Naive thymus-derived CD8-positive, alpha-beta T cell (primary cell): ENCODE measurements at places on chromosomes 2 and 18.
A peak's percentile ranks its signal among the peaks of the same experiment; 100 is the strongest.

- DNase-seq: no peak
These were observed 34.5 kb downstream of the EMILIN2 start for GRCh38 chr18:2881088-2881839.

GRCh38 chr18:76593843-76594242 lies 98.8 kb upstream of the ZNF516 start:
- DNase-seq: no peak

- DNase-seq: no peak
These were observed 59.5 kb downstream of the E2F6 start for GRCh38 chr2:11406267-11406957.

DNA sequence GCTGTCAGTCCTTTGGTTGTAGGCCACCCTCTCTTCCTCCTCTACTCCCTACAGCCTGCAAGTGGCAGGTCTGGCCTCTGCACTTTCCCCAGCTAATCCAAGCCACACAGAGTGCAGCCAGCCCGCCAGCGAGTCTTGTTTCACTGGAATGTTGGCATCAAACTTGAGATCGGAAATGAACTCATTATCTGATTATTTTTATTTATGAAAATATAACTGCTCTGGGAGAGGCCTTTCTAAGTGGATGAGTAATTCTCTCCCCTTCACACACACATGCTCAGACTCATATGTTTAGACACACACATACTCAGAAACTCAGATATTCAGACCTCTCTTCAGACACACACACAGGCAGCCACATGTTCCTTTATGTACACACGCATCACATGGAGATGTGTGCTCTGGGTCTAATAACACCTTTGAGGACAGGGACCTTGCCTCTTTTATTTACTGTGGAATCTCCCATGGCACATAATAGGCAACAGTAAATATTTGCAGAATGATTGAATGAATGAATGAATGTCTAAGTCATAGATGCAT lies 151.3 kb downstream of the ZFP36L2 start:
- DNase-seq: no peak

- DNase-seq: no peak
These were observed 15.2 kb upstream of the AGAP1 start for GRCh38 chr2:235478609-235479008.

- no peak for DNase-seq
These were observed 241.1 kb downstream of the SMAD2 start for GRCh38 chr18:47689371-47689770.

GRCh38 chr2:118062048-118062447 lies 26.2 kb upstream of the INSIG2 start:
- DNase-seq: no peak

DNA sequence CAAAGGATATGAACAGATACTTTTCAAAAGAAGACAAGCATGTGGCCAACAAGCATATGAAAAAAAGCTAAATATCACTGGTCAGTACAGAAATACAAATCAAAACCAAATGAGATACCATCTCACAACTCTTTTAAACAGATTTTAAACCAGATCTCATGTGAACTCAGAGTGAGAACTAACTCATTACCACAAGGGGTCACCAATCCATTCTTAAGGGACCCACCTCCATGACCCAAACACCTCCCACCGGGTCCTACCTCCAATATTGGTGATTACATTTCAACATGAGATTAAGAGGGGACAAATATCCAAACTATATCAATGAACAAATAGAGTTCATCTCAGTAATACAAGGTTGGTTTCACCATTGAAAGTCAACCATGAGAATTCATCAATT lies 319.8 kb upstream of the GULP1 start:
- DNase-seq: no peak

- DNase-seq: no peak
These were observed 21.2 kb downstream of the CABYR start for GRCh38 chr18:24160086-24160485.

- DNase-seq: no peak
These were observed 151.8 kb downstream of the ZFP36L2 start for GRCh38 chr2:43074592-43075053.

DNA sequence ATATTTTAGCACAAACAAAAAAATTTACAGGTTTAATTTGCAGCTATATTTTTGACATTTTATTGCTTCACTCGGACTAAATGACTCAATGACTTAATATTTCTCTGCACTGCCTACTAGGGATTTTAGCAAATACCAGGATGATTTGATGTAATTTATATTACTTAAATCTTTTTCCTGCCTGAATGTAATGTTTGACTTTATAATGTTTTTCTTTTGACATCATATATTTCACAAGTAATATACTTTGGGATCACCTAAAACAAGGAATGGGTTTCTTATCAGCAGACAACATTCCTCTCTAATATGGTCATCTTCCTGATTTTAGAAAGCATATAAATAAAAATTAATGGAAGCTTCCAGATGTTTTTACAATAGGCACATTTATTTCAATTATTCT lies 253.2 kb upstream of the EPC2 start:
- DNase-seq: no peak

- no peak for DNase-seq
These were observed at the start of gene IGFBP2 for GRCh38 chr2:216632952-216633615. Gene IGFBP2 (plus strand): TSS chr2:216633420. CDS start chr2:216633524, 104 bp downstream.

DNA sequence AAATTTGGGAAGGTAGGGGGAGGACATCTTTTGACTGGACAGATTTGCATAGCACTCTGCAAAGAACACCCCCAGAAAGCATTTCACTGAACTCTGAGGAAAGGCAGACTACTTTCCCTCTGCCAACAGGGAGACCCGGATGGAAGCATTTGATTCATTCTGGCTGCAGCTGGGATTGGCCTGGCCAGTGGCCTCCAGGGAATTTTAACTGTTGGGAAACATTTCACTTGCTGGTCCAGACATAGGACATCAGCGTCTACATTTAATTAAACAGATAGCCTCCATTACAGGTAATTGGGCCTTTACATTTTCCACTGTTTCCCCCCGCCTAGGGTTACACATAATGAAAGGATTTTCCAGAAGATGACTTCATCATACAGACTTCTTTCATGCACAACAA lies 92.8 kb downstream of the MARCHF4 start:
- no peak for DNase-seq

DNA sequence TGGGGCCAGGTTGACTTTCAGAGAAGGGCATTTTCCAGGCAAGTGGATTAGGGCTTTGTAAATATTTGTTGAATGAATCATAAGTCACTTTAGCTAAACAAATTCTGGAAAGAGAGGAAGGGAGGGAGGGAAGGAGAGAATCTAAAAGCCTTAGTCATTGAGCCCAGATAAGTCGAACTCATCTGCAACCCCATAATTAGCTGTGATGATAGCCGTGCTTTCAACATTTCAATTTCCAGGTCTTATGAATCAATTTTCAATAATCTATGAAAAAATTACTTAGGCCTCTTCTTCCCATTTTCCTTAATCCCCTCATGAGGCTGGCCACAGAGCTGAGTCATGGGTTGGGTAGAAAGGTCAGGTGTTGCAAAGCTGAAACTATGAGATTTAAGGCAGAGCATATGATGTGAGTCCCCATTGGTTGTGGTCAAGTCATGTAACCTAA lies 111.9 kb upstream of the MAPRE2 start:
- no peak for DNase-seq

GRCh38 chr2:144459937-144460336 lies 60.0 kb downstream of the ZEB2 start:
- peak; percentile 69 for DNase-seq

- DNase-seq: no peak
These were observed 212.2 kb upstream of the THUMPD2 start for GRCh38 chr2:39991298-39991697.

GRCh38 chr18:11859903-11860407 lies 8.7 kb downstream of the CHMP1B start:
- DNase-seq: no peak

DNA sequence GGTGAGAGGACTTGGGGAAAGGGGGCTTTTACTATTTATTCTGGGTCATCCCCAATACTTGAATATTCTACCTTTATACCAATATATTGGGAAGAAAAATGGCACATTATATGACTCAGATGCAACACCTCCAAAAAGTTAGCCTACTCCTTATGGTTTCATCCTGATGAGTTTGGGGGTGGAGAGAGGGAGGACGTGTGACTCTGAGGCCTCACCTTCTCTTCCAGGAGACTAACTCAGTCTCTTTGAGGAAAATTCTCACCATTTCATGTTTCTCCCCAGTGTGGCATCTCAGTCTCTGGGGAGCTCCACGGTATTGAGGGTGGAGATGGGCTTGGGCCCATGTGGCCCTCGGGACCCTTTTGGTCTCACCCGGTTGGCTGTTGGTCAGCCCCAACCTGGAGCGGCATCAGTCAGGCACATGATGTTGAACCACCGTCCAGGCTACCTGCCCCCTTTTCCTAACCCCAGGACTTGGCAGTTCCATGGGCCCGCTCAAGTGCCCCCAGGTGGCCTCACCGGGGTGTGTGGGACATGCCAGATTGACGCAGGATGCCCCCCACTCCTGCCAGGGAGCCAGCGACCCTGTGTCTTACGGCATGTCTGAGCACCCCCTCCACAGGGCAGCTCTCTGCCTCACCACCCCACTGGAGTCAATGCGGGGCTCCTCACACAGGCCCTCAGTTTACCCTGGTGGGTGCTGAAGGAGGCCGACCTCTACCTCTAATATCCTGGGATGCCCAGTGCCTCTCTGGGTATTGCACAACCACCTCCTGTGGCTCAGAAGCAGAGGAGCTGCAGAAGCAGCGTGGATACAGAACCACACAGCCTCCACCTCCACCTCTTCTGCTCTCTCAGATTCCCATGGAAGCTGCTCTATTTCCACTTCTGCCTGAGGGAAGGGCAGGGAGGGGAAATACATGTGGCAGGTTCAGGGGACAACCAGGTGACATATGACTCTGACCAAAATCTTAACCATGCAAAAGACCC lies 297.4 kb downstream of the EIPR1 start:
- DNase-seq: no peak

GRCh38 chr2:204544961-204545860 lies at the start of gene PARD3B:
Gene PARD3B (plus strand): TSS chr2:204545475. CDS start chr2:204546000, 525 bp downstream.
- DNase-seq: peak; percentile 2

GRCh38 chr2:160505256-160505655 lies 11.6 kb upstream of the RBMS1 start:
- no peak for DNase-seq

DNA sequence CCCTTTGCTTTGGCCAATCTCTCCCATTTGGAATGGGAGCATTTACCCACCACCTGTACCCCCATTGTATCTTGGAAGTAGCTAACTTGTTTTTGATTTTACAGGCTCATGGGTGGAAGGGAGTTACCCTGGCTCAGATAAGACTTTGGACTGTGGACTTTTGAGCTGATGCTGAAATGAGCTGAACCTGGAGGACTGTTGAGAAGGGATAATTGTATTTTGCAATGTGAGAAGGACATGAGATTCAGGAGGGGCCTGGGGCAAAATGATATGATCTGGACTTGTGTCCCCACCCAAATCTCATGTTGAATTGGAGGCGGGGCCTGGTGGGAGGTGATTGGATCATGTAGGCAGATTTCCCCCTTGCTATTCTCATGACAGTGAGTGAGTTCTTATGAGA lies 58.6 kb upstream of the ZFP36L2 start:
- no peak for DNase-seq

GRCh38 chr2:9631878-9632700 lies 1.3 kb upstream of the YWHAQ start:
- DNase-seq: no peak

DNA sequence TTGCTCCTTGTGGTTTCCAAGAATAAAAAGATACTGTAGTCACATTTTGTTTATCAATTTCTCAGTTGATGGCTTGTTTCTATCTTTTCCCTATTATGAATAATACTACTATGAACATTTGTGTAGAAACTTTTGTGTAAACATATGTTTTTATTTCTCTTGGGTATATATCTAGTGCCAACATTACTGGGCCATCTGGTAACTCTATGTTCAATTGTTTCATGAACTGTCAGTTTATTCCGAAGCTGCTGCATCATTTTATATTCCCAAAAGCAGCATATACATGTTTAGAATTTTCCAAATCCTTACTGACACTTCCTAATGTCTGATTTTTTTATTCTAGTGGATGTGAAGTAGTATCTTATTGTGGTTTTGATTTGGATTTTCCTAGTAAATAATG lies 737.6 kb upstream of the TMEFF2 start:
- DNase-seq: no peak

DNA sequence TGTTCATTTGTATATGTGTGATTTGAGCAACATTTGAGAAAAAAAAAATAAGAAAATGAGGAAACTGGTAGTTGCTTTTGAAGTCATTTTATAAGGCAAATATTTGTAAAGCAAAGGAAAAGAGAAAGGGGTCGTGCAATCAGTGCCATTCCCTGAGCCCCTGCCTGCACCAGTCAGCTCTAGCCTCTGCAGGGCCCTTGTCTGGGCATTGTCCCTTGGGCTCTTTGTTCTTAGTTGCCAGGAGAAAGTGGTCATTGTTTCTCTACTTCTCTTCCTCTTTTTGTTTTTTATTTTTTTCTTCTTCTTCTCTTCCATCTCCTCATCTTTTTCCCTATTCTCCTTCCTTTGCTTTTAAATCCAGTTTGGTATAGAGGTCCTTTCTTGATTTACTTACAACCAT lies 175.3 kb upstream of the CREB1 start:
- no peak for DNase-seq

- DNase-seq: no peak
These were observed 44.3 kb downstream of the CACNB4 start for GRCh38 chr2:152054593-152054992.

- no peak for DNase-seq
These were observed 9.9 kb downstream of the MYT1L start for GRCh38 chr2:2321200-2321540.

GRCh38 chr2:223856584-223856983 lies 19.2 kb upstream of the AP1S3 start:
- DNase-seq: no peak

- DNase-seq: no peak
These were observed 29.8 kb upstream of the ARL4C start for GRCh38 chr2:234526711-234527110.

DNA sequence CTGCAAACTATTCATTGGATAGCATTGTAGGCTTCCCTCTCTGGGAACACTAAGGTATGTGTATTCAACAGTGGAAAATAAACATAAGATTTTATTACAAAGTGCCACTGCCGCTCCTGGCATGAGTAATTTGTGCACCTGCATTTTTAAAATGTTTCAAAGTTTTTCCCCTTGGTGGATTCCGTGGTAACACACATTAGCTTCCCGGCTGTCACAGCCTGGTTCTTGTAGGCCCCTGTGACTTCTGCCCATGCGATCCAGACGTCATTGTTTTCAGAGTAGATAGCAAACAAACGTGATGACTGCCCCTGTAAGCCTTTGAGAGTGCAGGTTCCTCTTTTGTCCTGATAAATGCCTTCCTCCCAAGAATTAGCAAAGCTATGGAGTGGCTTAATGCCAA lies 421.0 kb downstream of the ZNF521 start:
- no peak for DNase-seq

DNA sequence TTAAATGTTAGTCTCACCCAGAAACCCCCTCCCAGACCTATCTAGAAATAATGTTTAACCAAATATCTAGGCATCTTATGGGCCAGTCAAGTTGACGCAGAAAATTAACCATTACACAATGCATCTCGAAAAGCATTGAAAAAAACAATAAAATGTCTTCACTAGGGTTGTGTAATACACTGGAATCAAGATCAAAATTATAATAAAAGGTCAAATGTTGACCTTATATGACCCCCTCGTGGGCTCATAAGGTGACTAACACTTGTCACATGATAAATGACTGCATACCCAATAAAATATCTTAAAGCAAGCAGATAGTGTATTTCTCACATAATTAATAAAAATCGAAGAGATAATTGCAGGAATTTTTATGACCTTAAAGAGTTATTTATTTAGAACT lies 447.9 kb upstream of the DSEL start:
- DNase-seq: no peak
